ENCODE measurements at places on chromosomes 13 and 19.

DNA sequence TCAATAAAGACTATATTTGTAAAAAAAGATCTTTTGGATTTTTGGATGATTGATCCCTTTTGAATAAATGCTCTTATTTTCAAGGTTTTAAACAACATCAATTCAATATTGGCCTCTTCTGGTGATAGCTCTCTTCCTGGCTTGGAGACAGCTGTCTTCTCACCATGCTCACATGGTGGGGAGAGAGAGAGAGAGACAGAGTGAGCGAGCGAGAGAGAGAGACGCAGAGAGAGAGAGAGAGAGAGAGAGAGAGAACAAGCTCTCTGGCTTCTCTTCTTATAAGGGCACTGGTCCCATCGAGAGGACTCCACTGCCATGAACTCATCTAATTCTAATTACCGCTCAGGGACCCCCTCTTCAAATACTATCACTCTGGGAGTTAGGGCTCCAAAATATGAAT is 32.1 kb upstream of the FARP1 start:
- DNase-seq: no peak

- no peak for DNase-seq
These were observed 181.0 kb upstream of the GPR12 start for GRCh38 chr13:26941345-26942174.

DNA sequence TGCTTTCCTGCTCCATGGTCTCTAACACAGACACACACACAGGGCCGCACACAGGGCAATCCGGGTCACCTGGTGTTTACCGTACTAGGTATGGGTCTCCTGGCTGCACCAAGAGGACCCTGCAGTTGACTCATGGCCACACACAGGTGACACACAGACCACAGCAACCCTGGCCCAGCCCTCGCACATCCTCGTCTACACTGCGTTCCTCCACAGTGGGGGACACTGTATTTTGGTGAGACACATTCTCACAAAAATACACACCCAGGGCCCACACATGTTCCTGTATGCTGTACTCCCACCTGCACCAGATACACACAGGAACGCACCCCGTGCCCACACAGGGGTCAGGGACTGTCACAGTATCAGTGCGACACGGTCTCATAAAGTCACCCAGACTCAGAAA is 12.8 kb downstream of the PDE4A start:
- no peak for DNase-seq

GRCh38 chr13:28705461-28706083 is 13.2 kb downstream of the SLC46A3 start:
- DNase-seq: no peak

DNA sequence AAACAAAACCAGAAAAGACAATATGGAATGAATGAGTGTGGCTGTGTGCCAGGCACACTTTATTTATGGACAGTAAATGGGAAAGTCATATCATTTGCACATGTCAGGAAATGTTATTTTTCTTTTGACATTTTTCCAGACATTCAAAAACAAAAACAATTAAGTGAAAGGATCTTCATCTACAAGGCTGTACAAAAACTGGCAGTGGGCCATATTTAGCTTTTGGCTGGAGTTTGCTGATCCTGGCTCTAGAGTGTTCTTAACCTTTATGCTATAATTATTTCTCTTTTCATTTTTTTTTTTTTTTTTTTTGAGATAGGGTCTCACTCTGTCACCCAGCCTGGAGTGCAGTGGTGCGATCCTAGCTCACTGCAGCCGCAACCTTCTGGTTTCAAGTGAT is 6.5 kb upstream of the TNFSF9 start:
- DNase-seq: peak; percentile 74

DNA sequence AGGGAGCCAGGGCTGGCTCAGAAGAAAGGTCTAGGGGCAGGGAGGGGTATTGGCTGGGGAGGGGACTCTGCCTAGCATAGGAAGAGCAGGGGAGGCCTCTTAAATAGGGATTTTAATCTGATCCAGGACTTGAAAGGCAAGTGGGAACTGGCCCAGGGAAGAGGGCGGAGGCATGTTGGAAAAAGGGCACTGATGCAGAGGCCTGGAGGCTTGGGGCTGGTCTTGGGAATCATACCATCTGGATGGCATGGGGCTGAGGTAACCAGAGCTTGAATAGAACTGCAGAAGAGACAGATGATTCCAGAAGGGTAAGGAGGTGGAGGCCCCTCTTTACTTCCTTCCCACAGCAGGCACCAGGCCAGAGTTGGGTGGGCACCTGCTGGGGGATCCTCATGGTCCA is 29.1 kb downstream of the CERS4 start:
- DNase-seq: no peak

- DNase-seq: peak; percentile 90
These were observed 1.3 kb downstream of the IRF3 start for GRCh38 chr19:49664171-49665035.
